WTC11 (cell line): ENCODE measurements at places on chromosomes 7 and 10. TPM values are rescaled to one million over a fixed set of nuclear protein-coding genes. Genes with fewer than 3 reads are reported as not detected.

RAPGEF5 gene
- total RNA-seq: 9.9 to 12.3 TPM (median 10.3 TPM) in 3 replicates

FAM131B gene
- 24.0 to 26.3 TPM (median 25.3 TPM) in 3 replicates for total RNA-seq

TAS2R3 gene
- 0.71 to 1.5 TPM (median 1.2 TPM) in 3 replicates for total RNA-seq

EBF3 gene
- total RNA-seq: 1.1 to 1.2 TPM (median 1.1 TPM) in 3 replicates

CNNM1 gene
- total RNA-seq: 0.90 to 1.4 TPM (median 1.1 TPM) in 3 replicates

SH2B2 gene
- 14.7 to 16.5 TPM (median 15.9 TPM) in 3 replicates for total RNA-seq

GRCh38 chr7:100887516-100888290 is 1.8 kb downstream of the UFSP1 start:
- peaks cover 57% of the 10 kb centered on the region for H3K36me3 ChIP-seq
- H3K27me3 ChIP-seq: no peaks in the 10 kb centered on the region
- H3K4me3 ChIP-seq: peak overlapping the region; percentile 74
- DNase-seq: no peak

DNA sequence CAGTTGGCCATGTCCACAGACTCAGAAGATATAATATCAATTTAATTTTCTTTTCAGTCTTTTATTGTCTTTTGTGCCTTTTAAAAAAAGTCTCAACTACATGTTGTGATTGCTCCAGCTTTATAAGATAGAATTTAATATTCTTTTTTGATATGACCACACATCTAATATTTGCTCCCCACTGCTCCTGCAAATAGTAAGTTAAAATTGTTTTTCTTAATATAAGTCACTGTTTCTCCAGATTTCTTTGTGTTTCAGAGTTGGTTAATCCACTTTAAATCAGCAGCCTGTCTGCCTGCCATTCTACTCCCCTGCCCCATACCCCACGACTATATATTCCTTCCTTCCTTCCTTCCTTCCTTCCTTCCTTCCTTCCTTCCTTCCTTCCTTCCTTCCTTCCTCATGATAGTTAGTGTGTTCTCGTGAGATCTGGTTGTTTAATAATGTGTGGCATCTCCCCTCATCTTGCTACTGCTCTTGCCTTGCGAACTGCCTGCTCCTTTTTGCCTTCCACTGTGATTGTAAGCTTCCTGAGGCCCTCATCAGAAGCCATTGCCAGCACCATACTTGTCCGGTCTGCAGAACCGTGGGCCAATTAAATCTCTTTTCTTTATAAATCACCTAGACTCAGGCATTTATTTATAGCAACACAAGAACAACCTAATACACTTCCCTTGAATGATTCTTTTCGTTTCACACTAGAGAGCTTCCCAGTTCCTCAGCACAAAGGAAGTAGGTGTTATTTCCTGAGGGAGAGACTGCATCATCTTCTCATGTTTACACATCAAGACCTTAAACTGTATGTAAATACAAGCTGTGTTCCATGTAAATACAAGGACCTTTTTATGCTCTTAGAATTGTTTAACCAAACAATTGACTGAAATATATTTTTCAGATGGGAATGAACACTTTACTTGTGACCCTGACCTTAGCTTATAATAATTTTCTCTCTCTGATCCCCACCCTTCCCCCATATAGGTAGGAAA is 24.5 kb downstream of the TAS2R16 start:
- no peaks in the 10 kb centered on the region for H3K36me3 ChIP-seq
- DNase-seq: no peak
- H3K27me3 ChIP-seq: no peaks in the 10 kb centered on the region

- no peaks in the 10 kb centered on the region for H3K4me1 ChIP-seq
- H3K4me3 ChIP-seq: no peak overlapping the region
- DNase-seq: no peak
- peaks cover 21% of the 10 kb centered on the region for H3K27me3 ChIP-seq
- no peaks in the 10 kb centered on the region for H3K36me3 ChIP-seq
Observed at GRCh38 chr10:73296946-73297345, 44.5 kb upstream of the MRPS16 start.

DNA sequence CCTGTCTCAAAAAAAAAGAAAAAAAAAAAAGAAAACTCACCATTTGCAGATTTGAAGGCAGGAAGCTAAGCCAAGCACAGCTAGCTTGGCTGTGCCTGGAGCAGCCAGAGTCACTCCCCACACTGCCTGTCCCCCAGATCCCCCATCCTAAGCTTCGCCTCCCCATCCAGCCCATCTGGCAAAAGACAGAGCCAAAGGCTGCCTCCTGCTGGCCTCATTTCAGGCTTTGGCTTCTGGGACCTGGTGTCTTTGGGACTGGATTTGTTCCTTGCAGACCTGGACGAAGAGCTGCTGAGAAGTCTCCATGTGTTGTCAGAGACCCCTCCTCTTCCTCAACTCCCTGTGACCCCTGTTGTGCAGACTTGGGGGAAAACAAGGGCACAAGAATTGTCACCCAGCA is 8.1 kb downstream of the ASL start:
- no peaks in the 10 kb centered on the region for H3K4me1 ChIP-seq
- H3K36me3 ChIP-seq: peaks cover 4% of the 10 kb centered on the region
- no peak overlapping the region for H3K27ac ChIP-seq
- no peaks in the 10 kb centered on the region for H3K27me3 ChIP-seq
- H3K4me3 ChIP-seq: no peak overlapping the region

GRCh38 chr10:44207160-44207559 is 177.7 kb downstream of the CXCL12 start:
- peaks cover 12% of the 10 kb centered on the region for H3K4me1 ChIP-seq
- no peak overlapping the region for H3K27ac ChIP-seq
- no peaks in the 10 kb centered on the region for H3K27me3 ChIP-seq
- no peak for DNase-seq

DNA sequence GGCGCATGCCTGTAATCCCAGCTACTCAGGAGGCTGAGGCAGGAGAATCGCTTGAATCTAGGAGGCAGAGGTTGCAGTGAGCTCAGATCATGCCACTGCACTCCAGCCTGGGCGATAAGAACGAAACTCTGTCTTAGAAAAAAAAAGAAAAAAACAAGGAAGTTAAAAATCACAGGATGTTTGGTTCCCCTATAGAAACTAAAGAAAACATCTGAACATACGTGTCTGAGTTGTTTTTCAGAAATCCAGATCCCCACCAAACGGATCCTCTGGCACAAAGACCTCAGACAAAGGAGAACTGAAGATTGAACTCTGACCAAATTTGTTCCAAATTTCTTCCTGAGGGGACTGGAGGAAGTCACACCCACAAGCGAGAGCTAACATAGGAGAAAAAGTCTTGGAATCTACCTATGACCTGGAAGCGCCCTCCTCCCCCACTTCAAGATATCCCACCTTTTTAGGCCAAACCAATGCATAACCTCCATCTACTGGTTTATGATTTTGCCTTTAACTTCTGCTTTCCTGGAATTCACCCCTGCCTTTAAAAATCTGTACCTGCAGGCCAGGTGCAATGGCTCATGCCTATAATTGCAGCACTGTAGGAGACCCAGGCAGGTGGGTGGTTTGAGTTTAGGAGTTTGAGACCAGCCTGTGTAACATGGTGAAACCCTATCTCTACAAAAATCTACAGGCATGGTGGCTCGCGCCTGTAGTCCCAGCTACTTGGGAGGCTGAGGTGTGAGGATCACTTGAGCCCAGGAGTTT is 19.7 kb upstream of the SIRT1 start:
- H3K27me3 ChIP-seq: no peaks in the 10 kb centered on the region
- no peak overlapping the region for H3K27ac ChIP-seq

GRCh38 chr10:102300278-102300843 is 55.0 kb downstream of the GBF1 start:
- no peak overlapping the region for H3K27ac ChIP-seq
- H3K4me3 ChIP-seq: no peak overlapping the region
- H3K4me1 ChIP-seq: no peaks in the 10 kb centered on the region
- H3K36me3 ChIP-seq: peaks cover 15% of the 10 kb centered on the region
- no peak for DNase-seq

DNA sequence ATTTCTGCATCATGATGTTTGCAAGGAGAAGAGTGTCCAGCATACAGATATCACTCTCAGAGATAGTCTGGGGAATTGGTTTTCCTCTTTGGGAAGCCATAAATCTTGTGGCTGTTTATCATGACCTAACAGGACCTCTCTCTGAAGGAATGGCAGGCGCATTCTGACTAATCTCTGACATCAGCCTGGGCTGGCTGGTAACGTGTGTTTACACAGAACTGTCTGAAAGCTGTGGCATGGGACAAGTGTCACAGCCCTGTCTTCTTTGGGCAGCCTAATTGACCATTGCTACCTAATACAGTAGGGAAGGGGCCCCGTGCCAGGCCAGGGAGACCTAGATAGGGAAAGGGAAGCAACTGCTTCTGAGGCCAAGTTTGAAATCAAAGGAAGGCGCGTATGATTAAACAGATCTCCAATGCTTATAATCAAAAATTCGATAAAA is 73.9 kb upstream of the CABCOCO1 start:
- no peak overlapping the region for H3K4me3 ChIP-seq
- no peaks in the 10 kb centered on the region for H3K36me3 ChIP-seq
- no peak overlapping the region for H3K27ac ChIP-seq

- peaks cover 14% of the 10 kb centered on the region for H3K4me1 ChIP-seq
- peaks cover 8% of the 10 kb centered on the region for H3K27me3 ChIP-seq
Observed at GRCh38 chr10:93742633-93743349, 14.9 kb upstream of the LGI1 start.

- H3K36me3 ChIP-seq: no peaks in the 10 kb centered on the region
- no peak overlapping the region for H3K27ac ChIP-seq
- no peak overlapping the region for H3K4me3 ChIP-seq
- H3K4me1 ChIP-seq: peaks cover 30% of the 10 kb centered on the region
- no peaks in the 10 kb centered on the region for H3K27me3 ChIP-seq
- peak; percentile 43 for DNase-seq
Observed at GRCh38 chr7:128431221-128431620, 21.4 kb upstream of the IMPDH1 start.

- DNase-seq: no peak
- no peak overlapping the region for H3K27ac ChIP-seq
- peaks cover 13% of the 10 kb centered on the region for H3K36me3 ChIP-seq
- no peaks in the 10 kb centered on the region for H3K4me1 ChIP-seq
- H3K4me3 ChIP-seq: no peak overlapping the region
- H3K27me3 ChIP-seq: no peaks in the 10 kb centered on the region
Observed at GRCh38 chr10:18545621-18546305, 105.6 kb downstream of the NSUN6 start.
